COR-L47 (cell line): ENCODE measurements at places on chromosomes 12 and 14.

DNA sequence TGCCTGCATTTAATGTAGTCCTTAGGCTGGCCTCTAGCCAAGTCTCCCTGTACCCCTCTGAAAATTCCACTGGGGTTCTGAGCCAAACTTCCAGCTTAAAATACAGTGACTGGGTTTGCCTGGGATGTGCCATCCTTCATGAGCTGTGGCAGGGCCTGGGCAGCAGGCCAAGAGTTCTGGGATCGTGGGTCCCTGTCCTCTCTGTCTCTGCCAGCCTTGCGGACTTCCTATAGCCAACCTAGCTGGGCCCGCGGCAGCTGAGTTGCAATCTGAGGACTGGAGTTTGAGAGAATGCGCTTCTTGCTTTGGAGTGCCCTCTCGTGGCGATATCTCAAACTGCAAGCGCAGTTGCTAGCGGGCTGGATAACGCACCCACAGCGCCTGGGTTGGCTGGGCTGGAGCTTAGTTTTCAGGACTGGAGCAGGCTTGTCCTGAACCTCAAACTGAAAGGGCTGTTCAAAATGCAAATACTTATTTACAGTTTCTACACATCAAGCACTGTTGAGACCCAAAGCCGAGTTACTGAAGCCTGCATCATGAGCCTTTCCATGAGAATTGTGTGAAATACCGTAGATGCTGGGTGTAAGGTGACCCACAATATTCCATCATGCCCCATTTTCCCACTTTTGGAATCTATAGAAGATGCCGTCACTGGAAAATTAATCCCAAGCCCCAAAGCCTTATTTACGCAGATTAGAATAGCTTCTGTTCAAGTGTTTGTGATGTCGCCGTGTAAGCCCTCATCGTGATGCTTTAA, 7.3 kb upstream of the IFI27L2 start:
- peak; percentile 91 for DNase-seq

DNA sequence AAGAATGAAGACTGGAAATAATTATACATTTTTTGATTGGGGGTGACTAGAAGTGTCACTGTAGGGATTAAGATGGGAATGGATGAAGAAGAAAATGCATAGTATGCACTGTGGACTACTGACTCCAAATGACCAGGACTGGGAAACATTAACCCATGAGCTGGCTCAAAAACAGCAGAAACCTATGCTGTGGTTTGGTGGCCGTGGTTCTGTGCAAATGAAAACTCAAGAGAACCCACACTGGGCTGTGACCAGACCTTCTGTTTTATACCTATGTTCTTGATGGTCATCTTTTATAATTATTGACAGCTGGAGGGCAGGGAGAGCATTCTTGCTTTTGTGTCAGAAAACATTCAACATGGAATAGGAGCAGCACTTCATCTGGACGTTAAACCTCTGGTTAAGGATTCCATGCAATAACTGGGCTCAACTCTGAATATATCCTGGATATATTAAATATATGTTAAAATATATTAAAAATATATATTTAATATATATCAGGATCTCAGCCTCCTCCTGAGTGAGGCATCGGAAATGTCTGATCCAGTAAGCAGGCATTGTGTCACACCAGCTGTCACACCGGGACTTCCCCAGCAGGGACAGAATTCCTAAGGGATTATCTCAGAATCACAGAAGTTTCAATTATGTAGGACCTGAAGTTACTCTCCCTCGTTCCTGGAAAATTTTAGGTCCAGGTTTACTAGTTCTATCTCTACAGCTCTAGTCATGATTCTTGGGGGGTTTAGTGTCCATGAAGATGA, 48.5 kb downstream of the BBS10 start:
- no peak for DNase-seq

DNA sequence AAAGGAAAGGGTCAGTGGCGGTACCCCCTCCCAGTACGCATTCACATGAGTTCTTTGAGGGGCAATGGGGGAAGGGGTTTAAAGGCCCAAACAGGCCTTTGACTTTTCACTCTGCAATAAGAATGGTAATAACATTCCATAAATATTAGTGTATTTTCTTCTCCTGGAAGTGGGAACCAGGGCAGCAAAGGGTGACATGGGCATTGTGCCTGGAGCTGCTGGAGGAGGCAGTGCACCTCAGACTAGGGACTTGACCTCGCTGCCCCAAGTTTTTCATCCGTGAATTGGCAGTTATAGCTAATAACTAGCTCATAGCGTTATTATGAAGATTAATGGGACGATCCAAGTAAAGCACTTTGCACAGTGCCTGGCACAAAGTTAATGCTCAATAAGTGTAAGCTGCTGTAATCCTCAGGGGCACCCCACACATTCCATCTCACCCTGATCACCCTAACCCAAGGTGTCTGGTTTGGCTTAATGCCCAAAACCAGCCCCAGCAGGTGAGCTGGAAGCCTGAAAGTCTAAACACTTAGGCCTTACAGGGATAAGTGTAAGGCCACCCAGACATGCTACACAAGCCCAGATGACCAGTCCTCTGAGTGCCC, 2.8 kb upstream of the KCNH3 start:
- no peak for DNase-seq

GRCh38 chr14:60649875-60650372, 647 bp upstream of the SIX1 start:
- no peak for DNase-seq

DNA sequence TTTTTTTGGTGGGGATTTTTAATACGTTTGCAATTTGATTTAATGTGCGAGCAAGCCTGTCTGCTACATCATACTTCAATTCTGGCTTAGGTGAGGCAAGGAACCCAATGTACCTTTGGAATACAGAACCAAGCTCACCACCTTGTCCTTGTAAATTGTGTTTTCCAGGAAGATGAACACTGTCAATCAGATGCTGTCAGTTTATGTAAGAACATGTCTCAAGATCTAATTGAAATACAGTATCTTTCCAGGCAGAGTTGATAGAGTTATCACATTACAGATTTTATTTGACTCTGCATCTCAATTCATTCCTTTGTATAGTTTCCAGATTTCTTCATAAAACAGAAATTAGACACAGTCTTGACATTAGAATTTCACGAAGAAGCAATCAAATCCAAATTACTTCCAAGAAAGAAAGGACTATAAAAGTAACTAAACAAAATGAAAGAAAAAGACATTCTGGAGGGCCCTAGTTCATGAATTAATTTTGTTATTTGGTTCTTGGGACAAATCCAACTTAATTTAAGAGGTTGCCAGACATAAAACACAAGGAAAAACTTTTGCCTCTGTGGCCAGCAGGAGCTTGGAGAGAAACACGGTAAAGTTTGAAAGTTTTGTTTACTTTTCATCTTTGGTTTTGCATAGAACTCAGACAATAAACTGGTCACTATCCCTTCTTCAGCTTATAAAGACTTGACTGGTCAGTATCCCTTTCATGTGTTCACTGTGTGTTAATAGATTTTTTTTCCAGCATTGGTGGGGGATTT, 16.4 kb upstream of the MED13L start:
- DNase-seq = no peak

DNA sequence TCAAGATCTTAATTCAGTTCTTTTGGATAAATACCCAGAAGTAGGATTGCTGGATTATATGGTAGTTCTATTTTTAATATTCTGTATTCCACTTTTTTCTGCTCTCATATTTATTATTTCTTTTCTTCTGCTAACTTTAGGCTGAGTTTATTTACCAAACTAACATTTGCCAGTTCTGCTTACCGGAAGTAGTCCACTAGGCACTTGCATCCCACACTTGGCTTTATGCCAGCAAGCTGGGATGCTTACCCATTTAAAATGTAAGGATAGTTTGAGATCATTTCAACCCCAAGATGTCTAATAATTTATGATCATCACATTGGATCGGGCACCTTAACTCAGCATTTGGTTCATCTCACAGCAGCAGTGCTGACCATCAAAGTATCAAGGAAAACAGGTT, 96.8 kb downstream of the PIK3C2G start:
- DNase-seq = no peak

- DNase-seq = no peak
These were observed 11.2 kb downstream of the RHOF start for GRCh38 chr12:121781998-121782979.
